Esophagus squamous epithelium (tissue), 5 donors: ENCODE measurements at places on chromosomes 12 and 14.

GRCh38 chr12:121334513-121335343 lies 17.5 kb downstream of the ANAPC5 start:
- no peak for DNase-seq
- H3K4me1 ChIP-seq, result no peaks in the 10 kb centered on the region
- no peaks in the 10 kb centered on the region for H3K27me3 ChIP-seq
- peaks cover 95% of the 10 kb centered on the region for H3K36me3 ChIP-seq
- H3K27ac ChIP-seq, result no peak overlapping the region
- no peak overlapping the region for H3K4me3 ChIP-seq

- DNase-seq, result no peak
- no peaks in the 10 kb centered on the region for H3K36me3 ChIP-seq
- H3K4me1 ChIP-seq, result no peaks in the 10 kb centered on the region
- H3K4me3 ChIP-seq, result no peak overlapping the region
- H3K27me3 ChIP-seq, result no peaks in the 10 kb centered on the region
These were observed 102.0 kb downstream of the FSCB start for GRCh38 chr14:44405011-44405486.

- no peaks in the 10 kb centered on the region for H3K4me1 ChIP-seq
- H3K27ac ChIP-seq, result no peak overlapping the region
- no peaks in the 10 kb centered on the region for H3K27me3 ChIP-seq
- DNase-seq, result no peak
- no peak overlapping the region for H3K4me3 ChIP-seq
- H3K36me3 ChIP-seq, result no peaks in the 10 kb centered on the region
These were observed 19.0 kb upstream of the KRAS start for GRCh38 chr12:25269701-25270100.

DNA sequence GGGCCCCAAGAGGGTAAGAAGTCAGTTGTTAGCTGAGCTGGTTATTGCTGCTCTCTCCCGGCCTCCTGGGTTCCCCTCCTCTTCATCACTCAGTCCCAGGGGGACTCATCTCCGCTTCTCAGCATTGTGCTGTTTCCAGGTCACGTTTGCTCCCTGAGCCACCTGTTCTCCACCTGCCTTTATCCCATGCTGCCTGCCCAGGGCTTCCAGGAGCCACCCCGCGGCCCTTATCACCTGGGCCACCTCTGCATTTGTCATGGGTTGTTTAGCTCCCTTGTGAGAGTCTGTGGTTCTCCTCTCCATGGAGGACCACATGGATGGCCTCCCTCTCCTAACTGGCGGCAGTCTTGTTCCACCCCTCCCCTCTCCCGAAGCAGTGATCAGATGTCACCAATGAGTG lies 36.0 kb downstream of the SYNDIG1L start:
- H3K4me3 ChIP-seq, result no peak overlapping the region
- peaks cover 4% of the 10 kb centered on the region for H3K4me1 ChIP-seq
- H3K27ac ChIP-seq, result no peak overlapping the region
- no peaks in the 10 kb centered on the region for H3K36me3 ChIP-seq

- H3K27ac ChIP-seq, result no peak overlapping the region
- no peak for DNase-seq
- no peak overlapping the region for H3K4me3 ChIP-seq
- no peaks in the 10 kb centered on the region for H3K27me3 ChIP-seq
These were observed 14.4 kb downstream of the FRMD6 start for GRCh38 chr14:51666070-51666469.

GRCh38 chr12:130952171-130952954 lies 1.3 kb upstream of the ADGRD1 start:
- H3K4me1 ChIP-seq, result peaks cover 4% of the 10 kb centered on the region
- peak overlapping the region; percentile 78 for H3K27ac ChIP-seq
- no peak for DNase-seq
- H3K27me3 ChIP-seq, result no peaks in the 10 kb centered on the region

DNA sequence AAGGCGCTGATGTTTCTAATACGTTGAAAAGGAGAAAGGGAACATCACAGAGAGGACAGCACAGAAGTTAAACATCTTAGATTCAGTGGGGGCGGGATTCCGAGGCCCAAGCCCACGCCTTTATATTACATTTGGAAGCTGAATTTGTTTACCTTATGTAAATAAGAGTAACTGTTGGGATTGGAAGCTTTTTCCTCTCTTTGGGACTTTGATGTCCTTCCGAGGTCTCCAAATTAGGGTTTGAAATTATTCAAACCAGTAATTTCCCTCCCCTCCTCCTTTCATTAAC lies 6.4 kb downstream of the FOXA1 start:
- peak overlapping the region; percentile 89 for H3K27ac ChIP-seq
- peaks cover 100% of the 10 kb centered on the region for H3K27me3 ChIP-seq
- no peaks in the 10 kb centered on the region for H3K36me3 ChIP-seq
- DNase-seq, result no peak
- peak overlapping the region; percentile 64 for H3K4me3 ChIP-seq

GRCh38 chr12:67989184-67989920 lies at the start of gene IFNG-AS1:
Gene IFNG-AS1, plus strand, starts transcription at chr12:67989447.
- DNase-seq, result no peak
- no peaks in the 10 kb centered on the region for H3K27me3 ChIP-seq
- H3K27ac ChIP-seq, result no peak within 1 kb of the TSS
- H3K4me3 ChIP-seq, result peak within 1 kb of the TSS; percentile 16
